Stimulated activated CD8-positive, alpha-beta memory T cell treated with anti-CD3 and anti-CD28 coated beads, Interleukin-12 subunit alpha, Interleukin-12 subunit beta, amount 100 ng/mL, for 4 hours (primary cell): ENCODE measurements at places on chromosomes 5 and 9.

DNA sequence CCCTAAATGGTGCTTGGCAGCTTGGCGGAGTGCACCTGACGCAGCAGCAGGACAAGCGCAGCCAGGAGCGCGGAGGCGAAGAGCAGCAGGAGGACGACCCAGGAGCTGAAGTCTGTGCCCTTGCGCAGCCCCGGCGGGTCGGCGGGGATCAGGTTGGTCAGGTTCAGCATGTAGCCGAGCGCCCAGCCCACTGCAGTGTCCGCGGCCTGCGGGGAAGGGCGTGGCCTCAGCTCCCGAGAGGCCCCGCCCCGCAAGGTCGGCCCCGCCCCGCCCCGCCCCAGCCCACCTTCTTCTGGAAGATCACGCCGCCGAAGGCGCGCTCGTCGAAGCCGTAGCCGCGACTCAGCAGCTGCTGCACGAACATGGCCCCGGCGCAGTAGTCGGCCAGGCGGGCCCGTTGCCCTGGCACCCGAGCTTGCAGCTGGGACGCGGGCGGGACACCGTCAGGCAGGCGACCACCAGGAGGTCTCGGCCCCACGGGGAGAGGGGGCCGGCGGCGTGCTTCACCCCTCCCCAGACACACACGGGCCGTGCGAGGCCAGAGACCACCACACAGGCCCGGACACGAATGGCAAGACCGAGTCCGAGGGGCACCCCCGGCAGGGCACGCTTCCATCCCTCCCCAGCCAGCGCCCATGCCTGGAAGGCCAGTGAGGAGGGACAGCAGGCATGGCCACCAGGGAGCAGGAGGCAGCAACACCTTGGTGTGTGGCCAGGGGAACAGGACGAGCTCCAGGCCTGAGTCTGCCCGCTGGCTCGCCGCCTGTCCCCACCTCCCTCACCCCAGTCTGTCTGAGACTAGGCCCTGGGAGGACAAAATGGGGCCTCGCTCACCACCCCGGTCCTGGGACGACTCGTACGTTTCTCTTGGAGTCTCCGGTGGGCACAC, 2.9 kb upstream of the NPDC1 start:
- no peak for DNase-seq

DNA sequence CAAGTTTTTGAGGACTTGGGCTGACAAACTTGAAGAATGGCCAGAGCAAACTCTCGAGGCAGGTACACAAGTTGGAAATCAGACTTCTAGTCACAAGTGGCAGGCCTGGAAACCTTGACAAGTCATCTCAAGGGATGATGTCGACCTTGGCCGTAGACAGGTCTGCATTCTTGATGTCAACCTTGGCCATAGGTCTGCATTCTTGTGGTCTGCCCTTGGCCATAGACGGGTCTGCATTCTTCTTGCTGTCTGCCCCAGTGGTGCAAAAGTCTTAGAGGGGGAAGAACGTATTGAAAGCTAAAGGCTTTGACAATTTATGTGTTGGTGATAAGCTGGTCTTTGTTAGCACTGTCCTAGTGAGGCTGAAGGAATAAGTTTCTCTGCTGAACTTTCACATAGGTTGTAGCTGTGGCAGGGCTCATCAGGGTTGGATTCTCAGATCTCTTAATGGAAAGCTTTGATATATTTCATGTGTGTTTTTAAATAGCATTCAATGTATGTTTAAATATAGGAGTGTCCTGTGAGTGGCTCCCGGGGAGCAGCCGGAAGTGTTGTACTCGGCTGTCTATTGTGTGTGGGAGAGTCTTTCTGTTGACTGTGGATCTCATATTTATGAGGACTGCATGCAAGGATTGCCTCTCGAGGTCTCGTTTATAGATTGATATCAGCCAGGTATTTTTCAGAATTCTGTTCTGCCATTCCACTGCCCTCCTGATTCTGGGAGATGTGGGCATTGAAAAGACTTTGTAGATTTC, 27.0 kb downstream of the SUB1 start:
- DNase-seq, result no peak

DNA sequence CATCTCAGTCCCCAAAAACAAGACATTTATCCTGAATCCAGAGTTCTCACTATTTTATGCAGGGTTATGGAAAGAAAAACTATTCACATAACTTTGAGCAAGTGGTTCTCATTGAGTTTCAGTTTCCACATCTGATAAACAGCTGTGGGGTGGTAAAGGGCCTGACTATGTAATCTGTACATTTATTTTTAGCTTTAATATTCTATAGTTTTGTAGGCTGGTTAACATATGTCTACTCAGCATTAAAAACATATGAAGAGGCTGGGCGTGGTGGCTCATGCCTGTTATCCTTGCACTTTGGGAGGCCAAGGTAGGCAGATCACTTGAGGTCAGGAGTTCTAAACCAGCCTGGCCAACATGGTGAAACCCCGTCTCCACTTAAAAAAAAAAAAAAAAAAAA, 301.5 kb upstream of the CCNG1 start:
- DNase-seq, result no peak

DNA sequence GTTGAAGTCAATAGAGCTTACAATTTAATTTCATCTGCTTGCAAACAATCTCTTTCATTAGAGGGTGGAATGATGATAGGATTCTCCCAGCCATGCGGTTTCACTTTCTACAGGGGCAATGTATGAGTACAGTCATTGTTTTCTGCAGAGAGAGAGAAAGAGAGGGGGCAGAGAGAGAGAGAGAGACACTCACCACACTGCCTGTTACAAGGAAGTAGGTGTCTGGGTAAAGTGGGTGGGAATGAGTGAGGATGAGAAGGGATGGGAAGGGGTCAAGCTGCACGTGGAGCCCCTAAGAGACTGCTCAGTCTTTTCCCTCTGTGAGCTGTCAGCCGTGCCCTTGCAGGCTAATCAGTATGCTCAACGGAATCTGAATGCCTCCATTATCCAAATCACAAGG, 454.3 kb downstream of the KDM4C start:
- no peak for DNase-seq

- DNase-seq, result no peak
Measured at GRCh38 chr5:91245871-91246270, 137.2 kb downstream of the ARRDC3 start.

DNA sequence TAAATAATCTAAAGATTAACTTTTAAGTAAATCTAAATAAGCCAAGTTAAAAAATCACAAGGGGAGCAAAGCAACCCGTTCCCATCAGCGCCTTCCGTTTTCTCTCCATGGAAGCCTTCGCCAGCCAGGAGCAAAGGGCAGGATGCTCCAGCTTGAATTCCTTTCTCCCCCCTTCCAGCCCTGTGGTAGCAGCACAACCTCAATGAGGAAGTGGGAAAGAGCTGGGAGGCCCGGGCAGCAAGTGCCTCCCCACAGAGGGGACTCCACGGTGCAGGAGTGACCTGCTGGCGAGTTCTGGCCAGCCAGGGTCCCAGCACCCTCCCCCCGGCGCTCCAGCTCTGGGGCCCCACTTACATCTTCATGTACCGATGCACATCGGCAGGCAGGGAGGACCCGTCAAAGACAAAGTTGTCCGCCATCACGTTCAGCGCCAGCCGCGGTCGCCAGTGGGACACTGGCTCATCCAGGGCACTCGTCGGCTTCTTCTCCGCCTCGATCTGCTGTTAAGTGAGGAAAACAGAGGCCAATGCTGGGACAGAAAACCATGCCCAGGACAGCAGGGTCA, 6.3 kb downstream of the CLPTM1L start:
- no peak for DNase-seq

DNA sequence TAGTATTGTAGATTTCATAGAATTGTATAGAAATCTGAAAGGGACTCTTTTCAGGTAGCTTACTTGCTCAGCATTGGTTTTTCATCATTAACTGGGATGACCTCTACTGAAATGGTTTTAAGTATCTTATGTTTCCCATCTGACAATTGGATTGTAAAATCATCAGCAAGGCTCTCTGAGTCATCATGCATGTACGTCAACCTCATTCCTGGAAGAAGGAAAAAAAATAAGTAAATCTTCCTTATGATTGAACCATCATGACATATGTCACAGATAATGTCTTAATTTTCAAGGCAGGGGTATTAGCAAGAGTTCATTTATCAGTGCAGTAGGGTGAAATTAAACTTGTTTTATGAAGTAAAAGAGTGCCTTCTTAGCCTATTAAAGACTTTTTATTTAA, 74.9 kb upstream of the CER1 start:
- DNase-seq, result no peak

DNA sequence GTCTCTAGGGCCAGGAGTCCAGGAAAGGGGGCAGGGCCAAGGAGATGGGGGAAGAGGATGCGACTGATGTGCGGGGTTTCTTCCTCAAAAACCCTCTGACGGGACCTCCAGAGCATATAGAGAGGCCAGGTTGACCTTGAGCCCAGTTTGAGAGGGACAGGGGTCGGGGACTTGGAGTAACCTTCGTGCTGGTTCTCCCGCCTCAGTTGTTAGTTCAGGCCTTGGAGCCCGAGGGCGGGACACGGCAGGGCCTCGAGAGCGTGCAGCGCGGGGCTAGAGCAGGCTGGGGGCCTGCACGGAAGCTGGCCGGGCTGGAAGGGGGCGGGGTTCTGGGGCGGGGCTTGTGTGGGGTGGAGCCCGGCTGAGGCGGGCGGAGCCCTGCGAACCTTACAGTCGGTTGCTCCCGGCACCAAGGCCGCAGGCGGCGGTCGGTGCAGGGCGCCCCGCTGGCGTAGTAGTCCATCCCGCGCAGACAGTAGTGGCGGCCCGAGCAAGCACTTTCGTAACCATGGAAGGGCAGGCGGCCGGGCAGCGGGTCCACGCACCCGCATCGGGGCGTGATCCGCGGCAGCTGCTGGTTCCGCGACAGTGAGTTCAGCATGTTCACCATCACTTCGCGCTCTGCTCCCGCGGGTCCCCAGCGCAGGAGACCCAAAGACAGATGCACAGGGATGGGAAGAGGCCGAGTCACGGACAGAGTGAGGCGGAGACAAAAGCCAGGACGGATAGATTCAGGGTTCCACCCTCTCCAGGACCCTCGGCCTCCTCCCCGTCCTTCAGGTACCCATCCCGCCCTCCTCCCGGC, 4.0 kb upstream of the MYORG start:
- peak; percentile 61 for DNase-seq

DNA sequence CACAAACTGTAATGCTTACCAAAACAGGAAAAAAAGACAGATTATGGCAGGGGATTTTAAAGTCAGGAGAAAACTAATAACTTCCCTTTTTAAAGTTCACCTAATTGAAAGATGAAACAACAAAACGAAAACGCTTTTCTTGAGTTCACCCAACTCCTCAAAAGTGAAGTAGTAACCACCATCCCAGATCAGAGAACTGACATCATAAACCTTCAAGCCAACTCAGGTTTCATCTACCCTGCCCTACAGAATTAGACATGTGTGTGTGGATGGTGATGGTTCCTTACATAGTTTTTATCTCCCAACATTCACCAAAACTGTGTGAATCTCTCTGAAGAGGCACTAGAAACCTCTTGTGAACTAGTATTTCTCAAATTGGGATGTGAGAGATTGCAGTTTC, 195.2 kb upstream of the PTGER4 start:
- no peak for DNase-seq

DNA sequence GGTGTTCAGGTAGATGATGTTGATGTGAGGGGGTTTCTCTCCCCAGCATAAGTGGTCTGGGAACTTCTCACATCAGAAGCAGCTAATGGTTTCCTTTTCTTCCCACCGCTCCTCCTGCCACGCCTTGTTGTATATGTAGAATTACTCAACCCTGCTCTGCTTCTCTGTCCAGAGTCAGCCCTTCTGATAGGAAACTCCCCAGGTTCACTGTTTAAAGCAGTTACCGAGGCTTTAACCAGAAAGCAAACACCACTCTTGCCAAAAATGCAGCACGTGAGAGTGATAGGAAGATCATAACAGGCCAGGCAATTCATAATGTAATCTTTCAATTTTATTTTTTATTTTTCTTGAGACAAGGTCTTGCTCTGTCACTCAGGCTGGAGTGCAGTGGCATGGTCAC, 10.5 kb upstream of the TMEM252 start:
- no peak for DNase-seq

DNA sequence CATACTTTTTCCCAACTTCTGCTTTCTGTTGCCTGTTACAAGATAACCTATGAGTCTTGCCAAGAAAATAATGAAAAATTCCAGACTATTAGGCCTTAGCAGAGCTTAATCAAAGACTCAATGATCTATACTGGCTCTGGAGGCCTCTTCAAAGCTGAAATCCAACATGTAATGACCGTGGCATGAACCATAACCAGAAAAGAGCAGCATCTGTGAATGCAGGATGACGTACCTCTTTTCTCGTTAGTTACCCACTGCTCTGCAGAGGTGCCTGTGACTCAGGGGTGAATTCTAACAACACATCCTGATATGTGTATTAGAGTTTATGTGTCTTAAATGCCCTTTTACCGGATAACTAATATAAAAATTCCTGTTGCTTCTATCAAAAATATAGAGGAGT, 645.4 kb downstream of the PRELID2 start:
- no peak for DNase-seq

GRCh38 chr9:136995362-136995761, 1.0 kb downstream of the CLIC3 start:
- DNase-seq, result no peak

GRCh38 chr9:124480621-124480981, 26.6 kb downstream of the NR5A1 start:
- DNase-seq, result no peak

DNA sequence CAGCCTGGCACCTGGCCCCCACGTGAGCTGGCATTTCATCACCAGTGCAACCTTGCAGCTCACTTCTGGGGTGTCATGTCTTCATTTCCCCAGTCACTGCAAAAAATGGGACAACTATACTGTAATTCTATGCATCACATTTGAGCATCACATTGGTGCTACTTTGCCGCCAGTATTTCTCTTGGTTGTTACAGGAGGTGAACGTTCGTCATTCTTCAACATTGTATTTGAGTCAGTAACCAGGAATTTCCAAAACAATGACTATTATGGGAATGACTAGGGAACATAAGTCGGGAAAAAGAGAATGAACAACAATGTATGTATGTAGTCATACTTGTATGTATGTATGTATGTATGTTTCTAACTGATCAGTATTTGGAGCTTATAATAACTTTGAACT, 1278.0 kb downstream of the EFNA5 start:
- no peak for DNase-seq

DNA sequence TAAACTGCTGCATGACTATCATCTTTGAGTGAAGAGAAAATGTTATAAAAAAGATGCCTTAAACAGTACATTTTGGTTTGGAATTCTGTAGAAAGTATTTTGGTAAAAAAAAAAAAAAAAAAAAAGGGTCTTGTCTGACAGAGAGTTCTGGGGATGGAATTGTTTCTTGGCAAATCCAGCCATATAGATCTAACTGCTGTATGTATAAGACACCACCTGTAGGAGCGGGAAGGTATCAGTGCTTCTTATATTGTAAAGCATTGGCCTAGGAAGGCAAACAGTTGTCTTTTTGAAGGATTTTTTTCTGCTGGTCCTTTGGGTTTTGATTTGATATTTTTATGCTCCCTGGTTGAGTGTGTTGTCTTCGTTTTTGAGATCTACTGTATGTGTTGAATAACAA, 2.8 kb downstream of the PURA start:
- no peak for DNase-seq

GRCh38 chr5:55338092-55338613, 30.4 kb downstream of the MTREX start:
- DNase-seq, result no peak

- no peak for DNase-seq
Measured at GRCh38 chr9:98551511-98552286, 157.0 kb downstream of the GABBR2 start.

GRCh38 chr9:126417043-126417442, 90.4 kb downstream of the MVB12B start:
- no peak for DNase-seq
